Foreskin melanocyte (primary cell): ENCODE measurements at places on chromosomes 16 and 17.

DNA sequence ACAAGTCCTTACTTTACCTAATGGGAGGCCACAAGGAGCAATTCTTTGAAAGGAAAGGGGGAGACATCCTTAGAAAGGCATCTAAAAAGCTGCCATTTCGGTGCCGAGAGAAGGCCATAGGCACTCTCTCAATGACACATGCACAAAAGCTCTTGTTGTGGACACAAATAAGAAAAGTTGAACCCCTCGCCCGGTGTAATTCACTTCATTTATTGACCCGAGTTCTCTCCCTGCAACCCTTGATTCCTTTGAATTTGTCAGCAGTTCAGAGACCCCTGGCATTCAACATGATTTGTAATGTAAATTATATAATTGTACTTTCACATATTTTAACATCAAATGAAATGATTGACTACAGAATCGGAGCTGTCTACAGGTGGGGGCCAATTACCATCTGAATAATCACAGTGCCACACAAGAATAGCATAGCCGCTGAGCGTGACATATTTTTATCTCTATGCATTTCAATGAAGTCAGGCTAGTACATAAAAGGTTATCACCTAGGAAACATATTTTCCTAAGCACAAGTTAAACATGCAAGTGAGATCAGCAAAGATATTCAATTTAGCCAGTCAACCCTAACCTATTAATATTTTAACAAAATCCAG, 66.7 kb downstream of the IRX6 start:
- no peak for DNase-seq

DNA sequence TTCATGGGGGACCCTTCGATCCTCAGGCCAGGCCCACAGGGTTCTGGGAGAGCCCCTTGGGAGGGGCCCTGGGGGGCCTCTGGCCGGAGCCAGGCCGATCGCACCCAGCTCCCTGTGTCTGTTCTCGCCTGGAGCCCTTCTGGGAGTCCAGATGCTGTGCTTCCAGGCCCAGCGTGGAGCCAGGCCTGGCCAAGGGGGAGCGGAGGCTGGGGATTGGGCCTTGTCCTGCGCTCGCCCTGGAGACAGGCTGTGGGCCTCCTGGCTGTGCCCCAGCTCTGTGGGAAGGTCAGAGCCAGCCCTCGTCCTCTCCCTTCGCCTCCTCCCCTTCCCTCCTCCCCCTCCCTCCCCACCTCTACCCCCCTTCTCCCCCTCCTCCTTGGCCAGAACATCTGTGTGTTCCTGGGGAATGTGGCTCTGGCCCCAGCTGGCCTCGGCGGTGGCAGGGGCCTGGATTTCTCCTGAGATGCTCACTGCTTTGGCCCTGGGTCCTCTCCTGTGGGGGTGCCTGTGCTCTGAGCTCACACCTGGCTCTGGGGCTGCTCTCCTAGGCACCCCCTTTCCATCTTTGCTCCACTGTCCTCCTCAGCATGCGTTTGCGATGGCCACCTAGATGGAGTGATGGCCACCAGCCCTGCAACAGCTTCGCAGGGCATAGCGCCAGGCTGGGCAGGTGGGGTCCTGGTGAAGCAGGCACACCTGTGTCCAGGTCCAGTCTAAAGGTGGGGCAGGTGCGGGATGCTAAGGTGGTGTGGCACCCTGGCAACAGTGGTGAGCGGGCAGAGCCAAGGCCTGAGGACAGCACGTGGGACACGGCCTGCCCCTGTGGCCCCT, 90.6 kb upstream of the CIBAR2 start:
- no peak for DNase-seq

GRCh38 chr17:28716740-28717577, 709 bp downstream of the RAB34 start:
- DNase-seq: no peak

GRCh38 chr17:76735006-76735405, 2.1 kb downstream of the SRSF2 start:
- no peak for DNase-seq

GRCh38 chr17:72199256-72199655, 78.4 kb downstream of the SOX9 start:
- DNase-seq: no peak

- no peak for DNase-seq
These were observed 47.1 kb downstream of the TEX2 start for GRCh38 chr17:64216000-64216337.

- DNase-seq: no peak
These were observed 164.8 kb downstream of the HAPSTR1 start for GRCh38 chr16:9256196-9256595.

GRCh38 chr17:66567234-66568170, 265.1 kb downstream of the PRKCA start:
- peak; percentile 61 for DNase-seq

- peak; percentile 52 for DNase-seq
These were observed 103.3 kb downstream of the GNAO1 start for GRCh38 chr16:56294579-56294978.

DNA sequence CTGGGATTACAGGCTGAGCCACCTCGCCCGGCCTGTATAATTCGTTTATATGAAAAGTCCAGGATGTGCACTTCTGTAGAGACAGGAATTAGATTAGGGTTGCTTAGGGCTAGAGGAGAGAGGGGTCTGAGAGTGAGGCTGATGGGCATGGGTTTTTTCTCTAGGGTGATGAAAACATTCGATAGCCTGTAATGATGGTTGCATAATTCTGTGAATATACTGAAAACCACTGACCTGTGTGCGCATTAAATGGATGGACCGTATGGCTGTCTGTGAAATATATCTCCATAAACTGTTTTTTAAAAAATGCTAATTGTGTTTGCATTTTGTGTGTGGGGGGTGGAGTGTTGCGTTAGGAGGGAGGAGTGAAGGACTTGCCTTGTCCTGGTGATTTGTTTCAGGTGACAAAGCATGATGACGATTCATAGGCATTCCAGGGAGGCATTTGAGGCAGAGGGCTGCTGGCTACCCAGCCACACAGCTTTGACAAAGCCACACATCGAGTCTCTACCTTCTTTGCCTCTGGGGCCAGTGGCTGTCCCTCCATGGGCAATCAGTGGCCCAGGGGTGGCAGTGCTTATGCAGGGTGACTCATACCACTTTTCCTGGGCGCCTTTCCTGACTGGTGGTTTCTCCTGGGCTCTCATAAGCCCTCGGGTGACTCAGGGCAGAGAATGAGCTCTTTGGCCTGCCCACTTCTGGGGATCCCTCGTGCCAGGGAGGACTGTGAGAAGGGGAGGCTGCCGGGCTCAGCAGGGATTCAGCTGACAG, 148.5 kb upstream of the WSCD1 start:
- no peak for DNase-seq

GRCh38 chr17:74499992-74500391, 31.3 kb downstream of the CD300LB start:
- DNase-seq: no peak

DNA sequence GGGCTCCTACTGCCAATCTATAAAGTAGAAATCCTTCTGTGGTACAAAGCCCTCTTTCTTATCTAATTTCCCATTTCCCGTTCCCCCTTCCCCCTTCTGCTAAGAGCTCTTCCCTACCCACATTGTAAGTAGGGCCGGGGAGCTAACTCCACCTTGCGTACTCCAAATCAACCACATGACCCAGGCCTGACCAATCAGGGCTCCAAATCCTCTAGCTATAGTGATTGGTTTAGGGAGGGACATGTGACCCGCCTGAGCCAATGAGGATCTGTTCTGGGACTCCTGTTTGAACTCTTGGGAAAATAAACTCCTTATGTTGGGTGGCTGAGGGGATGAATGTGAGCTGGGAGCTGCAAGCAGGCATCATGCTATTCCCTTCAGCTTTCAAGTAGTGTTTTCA, 40.9 kb upstream of the MEOX1 start:
- no peak for DNase-seq

DNA sequence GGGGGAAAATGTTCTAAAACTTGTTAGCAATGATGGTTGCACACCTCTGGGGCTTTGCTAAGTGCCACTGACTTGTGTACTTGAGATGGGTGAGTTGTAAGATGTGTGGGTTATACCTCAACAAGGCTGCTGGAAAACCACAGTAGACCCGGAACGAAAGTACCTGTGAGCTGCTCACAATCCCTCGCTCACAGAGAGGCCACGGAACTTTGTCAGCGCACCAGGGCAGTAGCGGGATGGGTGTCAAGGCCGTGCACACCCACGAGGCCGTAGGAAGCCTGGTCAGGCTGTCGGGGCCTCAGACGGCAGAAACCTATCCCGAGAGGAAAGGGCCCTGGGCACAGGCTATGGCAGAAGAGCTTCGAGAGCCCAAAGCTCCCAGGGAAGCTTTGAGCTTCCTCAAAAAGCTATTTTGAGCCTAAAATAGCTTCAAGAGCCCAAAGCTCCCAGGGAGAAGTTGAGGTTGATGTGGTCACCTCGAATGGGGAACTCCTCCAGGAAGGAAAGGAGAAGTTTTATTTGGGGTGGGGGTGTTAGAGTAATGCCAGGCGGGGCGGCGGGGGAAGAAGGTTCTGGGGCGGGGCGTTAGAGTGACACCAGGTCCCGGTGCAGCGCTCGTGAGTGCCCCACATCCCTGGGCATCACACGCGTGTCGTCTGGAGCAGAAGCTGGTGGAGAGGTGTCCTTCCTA, 19.0 kb downstream of the CBFA2T3 start:
- no peak for DNase-seq

DNA sequence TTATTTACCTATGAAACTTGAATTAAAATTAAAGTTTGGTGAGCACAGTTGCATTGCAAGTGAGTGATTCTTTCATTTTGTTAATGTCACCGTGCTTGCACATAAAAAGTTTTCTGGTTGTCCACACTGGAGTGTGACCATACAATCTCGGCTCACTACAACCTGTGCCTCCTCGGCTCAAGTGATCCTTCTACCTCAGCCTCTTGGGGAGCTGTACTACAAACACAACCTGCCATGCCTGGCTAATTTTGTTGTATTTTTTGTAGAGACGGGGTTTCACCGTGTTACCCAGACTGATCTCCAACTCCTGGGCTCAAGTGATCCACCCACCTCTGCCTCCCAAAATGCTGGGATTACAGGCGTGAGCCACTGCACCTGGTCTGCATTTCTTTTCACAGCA, 50.1 kb upstream of the ADCY7 start:
- no peak for DNase-seq

DNA sequence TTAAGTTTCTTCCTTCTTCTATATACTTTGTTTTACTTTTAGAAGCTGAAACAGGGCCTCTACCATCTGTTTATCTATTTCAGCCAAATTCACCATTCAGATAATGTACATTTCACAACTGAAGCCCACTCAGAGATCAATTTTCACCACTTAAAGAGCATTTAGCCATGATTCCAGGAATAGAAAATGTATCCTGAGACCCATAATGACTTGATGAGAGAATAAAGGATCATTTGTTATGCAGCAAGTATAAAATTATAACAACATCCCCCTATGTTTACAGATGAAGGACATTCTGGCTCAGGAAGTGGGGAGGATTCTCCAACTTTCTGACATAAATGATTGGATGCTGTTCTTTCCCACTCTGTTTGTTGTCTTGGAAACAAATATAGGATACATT, 962.1 kb upstream of the EEF2KMT start:
- DNase-seq: no peak

- no peak for DNase-seq
These were observed 15.9 kb downstream of the CHAD start for GRCh38 chr17:50452630-50453300.

DNA sequence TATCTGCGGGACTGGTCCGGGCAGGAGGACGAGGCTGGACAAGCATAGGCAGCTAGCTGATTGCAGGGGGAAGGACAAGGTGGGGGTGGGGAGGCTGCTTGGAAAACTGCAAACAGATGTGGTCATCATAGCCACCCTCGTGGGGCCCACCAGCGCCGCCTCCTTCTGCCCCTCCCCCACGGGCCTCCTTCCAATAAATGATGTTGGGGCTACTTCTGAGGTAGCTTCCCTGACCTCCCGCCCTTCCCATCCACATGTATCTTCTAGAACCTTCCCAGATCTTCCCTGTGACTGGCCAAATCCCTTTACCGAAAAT, 12.3 kb upstream of the CDC42EP4 start:
- no peak for DNase-seq

DNA sequence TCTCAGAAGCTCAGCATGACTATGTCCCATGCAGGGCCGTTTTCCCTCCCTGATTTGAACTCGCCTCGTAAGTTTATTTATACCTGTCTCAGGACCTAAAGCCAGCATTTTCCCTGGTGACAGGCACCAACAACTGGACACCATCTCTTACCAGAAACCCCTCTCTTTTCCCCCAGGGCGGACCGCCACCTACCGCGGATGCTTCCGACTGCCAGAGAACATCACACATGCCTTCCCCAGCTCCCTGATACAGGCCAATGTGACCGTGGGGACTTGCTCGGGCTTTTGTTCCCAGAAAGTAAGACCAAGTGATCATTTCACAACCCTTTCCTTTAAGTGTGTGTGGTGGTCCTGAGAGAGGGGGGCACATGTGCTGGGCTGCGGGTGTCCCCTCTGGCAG, 24.7 kb downstream of the WSCD1 start:
- no peak for DNase-seq

DNA sequence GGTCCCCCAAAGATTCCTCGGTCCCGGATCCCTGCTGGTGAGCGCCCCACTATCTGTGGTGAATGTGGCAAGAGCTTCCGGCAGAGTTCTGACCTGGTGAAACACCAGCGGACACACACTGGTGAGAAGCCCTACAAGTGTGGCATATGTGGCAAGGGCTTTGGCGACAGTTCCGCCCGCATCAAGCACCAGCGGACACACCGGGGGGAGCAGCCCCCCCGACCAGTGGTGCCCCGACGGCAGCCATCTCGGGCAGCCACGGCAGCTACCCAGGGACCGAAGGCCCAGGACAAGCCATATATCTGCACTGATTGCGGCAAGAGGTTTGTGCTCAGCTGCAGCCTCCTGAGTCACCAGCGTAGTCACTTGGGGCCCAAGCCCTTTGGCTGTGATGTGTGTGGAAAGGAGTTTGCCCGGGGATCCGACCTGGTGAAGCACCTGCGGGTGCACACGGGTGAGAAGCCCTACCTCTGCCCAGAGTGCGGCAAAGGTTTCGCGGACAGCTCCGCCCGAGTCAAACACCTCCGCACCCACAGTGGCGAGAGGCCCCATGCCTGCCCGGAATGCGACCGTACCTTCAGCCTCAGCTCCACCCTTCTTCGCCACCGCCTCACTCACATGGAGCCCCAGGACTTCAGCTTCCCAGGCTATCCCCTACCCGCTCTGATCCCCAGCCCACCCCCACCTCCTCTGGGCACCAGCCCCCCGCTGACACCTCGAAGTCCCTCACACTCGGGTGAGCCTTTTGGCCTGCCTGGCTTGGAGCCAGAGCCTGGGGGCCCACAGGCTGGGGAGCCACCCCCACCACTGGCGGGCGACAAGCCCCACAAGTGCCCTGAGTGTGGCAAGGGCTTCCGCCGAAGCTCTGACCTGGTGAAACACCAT, 2.8 kb downstream of the ZNF48 start:
- DNase-seq: no peak

DNA sequence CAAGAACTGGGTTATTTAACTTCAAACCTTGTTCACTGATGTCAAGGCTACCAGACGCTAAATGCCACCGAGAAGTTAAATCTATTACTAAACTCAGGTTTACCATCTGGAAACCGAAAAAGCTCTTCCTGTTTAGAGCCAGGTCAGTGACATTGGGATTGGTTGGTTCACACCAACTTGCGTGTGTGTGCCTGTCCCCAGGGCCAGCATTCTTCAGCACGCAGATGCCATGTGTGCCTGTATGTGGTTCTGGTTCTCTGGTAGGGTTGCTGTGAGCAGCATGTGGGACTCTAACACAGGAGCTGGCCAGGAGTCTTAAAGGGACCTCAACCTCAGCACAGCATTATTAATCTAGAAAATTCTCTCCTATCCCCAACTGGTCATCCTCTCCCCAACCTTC, 18.1 kb upstream of the TBX2 start:
- DNase-seq: no peak

GRCh38 chr16:82700541-82701235, 73.9 kb downstream of the CDH13 start:
- no peak for DNase-seq

- DNase-seq: no peak
These were observed 32.6 kb downstream of the CNTNAP4 start for GRCh38 chr16:76309639-76310335.
